Type B pancreatic cell (in vitro differentiated cells): ENCODE measurements at places on chromosomes 2 and 18.

- no peak for DNase-seq
These were observed 1.4 kb downstream of the OLA1 start for GRCh38 chr2:174246944-174247381.

GRCh38 chr2:42922293-42922692, 129.9 kb upstream of the HAAO start:
- DNase-seq: no peak

DNA sequence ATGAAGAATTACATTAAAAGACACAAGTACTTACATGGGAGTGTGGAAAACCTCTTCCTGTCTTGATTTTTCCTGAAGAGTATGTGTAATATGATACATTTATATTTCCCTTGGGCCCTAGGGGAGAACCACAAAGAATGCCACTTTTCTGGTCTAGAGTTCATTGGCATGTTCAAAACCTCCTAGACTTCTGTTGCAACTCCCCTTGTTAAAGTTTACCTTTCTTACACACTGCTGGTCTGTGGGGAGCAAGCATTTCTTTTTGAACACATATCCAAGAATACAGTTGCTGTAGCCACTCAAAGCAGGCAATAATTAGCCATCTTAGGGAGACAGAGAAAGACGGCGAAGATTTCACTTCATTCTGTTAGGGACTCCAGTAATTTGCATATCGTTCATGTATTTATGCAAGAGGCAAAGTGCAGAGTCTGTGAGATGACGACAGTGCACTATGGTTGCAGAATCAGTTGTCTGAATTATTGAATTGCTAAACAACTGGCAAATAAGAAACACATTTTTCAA, 103.5 kb downstream of the NOL4 start:
- no peak for DNase-seq

- no peak for DNase-seq
These were observed 60.5 kb downstream of the DSEL start for GRCh38 chr18:67455890-67456501.

- DNase-seq: no peak
These were observed 259.4 kb upstream of the ETAA1 start for GRCh38 chr2:67137699-67138098.

DNA sequence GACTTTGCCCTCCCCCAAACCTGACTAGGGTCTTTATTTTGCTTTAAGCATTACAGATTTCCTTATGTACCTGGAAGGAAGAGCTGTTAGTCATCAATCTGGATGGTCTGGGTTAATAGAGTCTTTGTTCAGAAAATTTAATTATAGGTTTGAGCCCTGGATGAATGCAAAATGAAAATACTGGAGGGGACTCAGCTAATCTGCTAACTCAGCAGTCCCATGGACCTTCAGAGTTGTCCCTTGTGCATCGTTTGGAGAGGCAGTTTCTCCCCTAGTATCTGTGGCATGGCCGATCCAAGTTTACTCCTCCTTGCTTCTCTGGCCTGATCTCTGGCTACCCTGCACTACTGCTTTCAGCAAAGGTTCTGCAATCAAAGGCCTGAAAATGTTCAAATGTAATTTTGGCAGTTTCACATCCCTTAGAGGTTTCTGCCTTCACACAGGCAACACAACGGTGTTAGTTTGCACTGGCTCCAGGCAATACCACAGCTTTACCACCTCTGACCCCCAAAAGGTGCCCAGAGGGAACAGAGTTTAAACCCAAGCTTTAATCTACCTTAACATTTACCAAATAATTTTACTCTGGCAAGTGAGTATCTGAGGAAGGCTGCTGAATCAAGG, 134.3 kb downstream of the THADA start:
- no peak for DNase-seq

GRCh38 chr2:158912112-158912511, 56.3 kb upstream of the TANC1 start:
- no peak for DNase-seq

GRCh38 chr18:41763361-41763760, 191.7 kb upstream of the PIK3C3 start:
- no peak for DNase-seq

DNA sequence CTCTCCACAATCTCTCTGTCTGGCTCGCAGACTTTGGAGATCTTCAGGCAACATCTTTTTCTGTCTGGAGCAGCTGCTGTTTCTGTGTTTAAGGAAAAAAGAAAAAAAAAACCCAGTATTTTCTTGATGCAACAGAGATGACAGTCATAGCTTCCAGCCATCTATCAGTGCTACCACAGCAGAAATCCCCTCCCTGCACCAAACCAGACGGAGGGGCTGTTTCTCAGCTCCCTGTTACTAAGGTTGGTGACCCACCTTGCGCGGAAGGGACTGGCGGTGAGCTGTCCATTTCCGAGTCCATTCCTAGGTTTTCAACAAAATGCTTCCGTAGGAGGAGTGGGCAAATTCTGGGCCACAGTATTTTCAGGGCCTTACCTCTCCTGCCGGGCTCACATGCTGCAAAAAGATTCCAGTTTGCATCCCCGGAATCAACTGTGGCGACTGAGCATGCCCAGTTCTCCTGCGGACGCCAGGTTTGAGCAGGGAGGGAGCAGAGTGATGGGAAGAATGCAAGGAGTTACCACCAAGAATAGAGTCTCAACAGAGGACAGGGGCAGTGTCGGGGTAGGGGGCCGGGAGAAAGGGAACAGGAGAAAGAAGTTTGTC, 1.2 kb downstream of the SLC4A10 start:
- DNase-seq: no peak

DNA sequence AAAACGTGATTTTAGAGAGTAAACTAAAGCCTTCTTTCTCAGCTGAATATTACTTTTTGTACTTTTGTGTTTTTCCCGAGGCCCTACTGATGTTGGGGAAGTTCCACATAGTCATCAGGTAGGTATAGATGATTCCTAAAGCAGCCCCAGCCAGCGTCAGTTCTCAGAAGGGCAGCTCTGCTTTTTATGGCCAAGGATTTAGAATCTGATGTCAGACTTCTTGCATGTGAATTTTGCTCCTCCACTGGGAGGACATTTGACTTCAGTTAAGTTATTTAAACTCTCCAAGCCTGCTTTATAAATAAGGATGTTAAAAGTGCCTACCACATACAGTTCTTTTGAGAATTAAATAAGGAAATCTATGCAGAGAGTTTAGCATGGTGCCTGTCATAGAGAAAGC, 130.8 kb downstream of the NCKAP5 start:
- DNase-seq: no peak

GRCh38 chr2:42928692-42929545, 136.5 kb upstream of the HAAO start:
- no peak for DNase-seq

- no peak for DNase-seq
These were observed 17.2 kb downstream of the EPHA4 start for GRCh38 chr2:221554769-221555493.

DNA sequence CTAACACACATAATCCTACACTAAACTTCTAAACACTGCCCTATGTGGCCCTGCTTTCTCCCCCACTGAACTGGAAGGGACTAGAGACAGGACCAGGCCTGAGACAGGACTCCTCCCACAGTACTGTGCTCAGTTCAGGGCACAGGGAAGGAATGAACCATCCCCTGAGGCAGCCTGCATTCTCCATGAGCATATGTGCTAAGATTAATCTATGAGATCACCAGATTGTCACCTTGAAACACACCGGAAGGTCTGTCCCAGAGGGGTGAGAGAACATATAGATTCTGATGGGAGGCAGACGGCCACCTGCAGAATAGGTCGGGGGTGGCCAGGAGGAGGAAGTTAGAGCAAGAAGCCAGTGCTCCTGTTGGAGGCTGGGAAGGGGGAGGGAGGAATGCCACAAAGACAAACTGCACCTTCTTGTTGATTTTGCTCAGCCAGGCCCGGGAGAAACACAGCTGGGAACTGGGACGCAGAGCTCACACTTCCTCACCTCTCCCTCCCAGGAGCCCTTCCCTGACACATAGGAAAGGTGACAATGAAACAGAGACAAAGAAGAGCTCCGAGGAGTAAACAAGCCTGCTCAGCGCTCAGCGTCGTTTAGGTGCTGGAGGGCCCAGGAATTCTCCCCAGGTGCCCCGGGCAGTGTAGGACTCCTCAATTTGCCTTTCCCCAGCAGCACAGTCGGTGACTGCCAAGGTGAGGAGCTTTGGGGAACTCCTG, 52.1 kb downstream of the ZBTB7C start:
- peak; percentile 51 for DNase-seq

DNA sequence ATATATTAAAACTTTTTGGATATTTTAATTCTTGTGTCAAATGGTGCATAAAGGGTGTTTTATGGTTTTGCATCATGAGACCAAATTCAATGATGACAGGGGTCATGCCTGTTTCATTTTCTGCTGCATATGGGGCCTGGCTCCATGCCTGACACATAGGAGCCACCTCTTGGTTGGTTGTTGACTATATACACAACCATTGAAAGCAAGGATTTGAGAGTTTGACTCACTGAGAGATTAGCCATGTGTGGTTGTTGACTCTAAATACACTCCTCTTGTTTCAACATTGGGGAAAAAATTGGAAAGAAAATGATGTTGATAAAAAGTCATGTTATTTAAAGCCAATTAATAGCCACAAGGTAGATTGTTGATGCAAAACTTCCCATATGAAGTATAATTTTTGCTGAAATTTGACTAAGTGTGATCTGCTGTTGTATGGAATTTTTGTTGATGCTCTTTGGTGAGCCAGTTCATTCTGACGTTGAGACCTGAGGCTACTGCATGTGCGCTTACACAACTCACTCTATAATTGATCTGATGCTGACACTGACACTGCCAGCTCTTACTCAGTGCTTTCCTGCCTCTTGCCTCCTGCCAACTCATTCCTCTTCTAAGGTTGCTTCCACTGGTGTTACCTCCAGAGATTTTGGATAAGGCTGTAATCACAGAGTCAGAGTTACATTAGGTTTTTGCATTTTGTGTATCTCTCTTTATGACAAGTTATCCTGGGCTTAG, 446.2 kb upstream of the SLC14A2 start:
- DNase-seq: no peak

- no peak for DNase-seq
These were observed 151.2 kb downstream of the STK39 start for GRCh38 chr2:168096158-168096557.

DNA sequence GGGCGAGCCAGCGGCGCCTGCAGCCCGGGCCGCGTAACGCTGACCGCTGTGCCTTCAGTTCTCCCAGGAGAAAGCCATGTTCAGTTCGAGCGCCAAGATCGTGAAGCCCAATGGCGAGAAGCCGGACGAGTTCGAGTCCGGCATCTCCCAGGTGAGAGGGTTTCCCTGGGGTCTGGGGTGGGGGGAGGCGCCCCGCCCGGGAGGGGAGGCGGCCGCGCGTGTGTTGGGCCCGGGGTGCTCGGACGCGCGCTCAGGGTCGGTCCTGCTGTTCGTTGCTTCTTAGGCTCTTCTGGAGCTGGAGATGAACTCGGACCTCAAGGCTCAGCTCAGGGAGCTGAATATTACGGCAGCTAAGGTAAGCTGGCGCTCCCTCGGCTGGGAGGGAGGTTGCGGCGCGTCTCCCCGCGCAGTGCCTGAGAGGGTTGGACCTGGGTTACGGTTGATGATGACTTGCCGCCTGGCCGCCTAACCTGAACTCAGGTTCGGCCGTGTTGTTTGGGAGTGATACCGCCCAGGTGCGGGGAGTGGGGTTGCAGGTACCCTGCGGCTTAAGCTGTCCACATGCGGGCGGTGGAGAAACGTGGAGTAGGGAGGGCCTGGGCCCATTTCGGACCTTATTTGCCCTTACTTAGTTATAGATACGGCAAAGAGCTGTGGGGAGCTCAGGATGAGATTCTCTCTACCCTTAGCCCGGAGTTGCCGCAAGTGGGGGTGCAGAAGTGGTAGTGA, 638 bp downstream of the RPS7 start:
- no peak for DNase-seq

GRCh38 chr18:59461171-59461570, 102.1 kb upstream of the LMAN1 start:
- no peak for DNase-seq

DNA sequence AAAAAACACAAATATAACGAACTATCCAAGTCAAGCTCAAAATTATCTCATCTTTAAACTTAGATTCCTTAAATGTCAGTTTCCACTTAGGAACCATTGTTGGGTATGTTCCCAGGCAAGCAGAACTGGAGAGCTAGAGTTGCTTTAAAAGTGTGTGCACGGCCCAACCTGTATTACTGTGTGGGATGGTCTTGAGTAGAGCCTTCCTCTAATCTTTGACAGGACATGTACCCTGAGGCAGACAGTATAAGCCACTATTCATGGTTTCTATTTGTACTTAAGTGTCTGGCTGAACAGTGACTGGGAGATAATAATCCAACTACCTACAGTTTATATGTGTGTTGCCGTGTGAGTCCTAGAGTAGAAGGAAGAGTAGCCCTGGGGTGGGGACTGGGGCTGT, 239.7 kb downstream of the GPD2 start:
- DNase-seq: no peak

GRCh38 chr2:71896385-71897136, 251.1 kb downstream of the CYP26B1 start:
- no peak for DNase-seq

DNA sequence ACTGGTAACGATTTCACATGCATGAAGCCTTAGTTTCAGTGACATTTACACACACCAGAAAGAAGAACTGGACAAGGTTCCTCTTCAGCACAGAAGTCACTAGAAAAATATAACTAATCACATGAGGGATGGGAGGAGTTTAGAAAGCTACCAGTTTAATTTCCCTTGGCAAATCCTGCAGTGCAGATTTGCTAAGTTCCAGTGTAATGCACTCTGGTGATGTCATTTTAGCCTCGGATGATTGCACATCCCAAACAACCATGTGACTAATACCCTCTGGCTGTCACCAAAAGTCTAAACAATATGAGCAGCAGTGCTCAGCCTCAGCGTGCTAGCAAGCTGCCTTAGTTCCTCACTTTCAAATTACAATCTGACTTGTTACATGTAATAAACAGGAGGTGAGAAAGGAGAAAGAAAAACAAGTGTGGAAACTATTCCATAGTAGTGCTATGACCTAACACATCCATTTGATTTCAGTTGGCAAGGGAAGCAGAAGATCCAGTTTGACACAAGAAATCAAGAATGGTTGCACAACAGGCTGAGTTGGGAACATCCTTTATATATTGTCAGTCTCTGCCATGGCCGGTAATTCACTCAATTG, 35.3 kb upstream of the PPP1CB start:
- no peak for DNase-seq

DNA sequence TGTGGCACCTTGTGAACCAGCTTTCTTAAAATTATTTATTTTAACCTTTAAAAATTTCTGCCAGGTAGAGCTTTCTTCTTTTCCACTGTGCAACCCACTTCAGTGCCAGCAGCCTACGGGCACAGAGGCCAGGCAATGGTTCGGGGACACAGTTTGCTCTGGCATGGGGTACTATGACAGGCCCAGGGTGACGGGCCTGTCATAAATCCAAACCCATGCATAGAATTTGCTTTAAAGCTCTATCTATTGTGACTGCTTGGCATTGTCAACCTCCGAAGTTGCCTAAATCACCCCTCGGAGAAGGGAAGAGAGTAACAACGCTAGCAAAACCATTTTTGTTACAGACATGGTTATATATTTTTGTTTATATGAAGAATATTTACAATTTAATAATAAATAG, 1.5 kb downstream of the ODC1 start:
- no peak for DNase-seq

DNA sequence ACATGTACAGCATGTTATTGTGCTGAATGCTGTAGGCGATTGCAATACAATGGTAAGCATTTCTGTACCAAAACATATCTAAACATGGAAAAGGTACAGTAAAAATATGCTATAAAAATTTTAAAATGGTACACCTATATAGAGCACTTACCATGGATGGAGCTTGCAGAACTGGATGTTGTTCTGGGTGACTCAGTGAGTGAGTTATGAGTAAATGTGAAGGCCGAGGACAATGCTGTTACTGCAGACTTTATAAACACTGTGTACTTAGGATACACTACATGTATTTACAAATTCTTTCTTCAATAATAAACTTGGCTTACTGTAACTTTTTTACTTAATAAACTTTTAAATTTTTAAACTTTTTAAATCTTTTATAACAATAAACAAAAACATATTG, 473.4 kb upstream of the UBE2E3 start:
- DNase-seq: no peak
